ENCODE measurements at places on chromosomes 6 and 20.

- DNase-seq, result no peak
Measured at GRCh38 chr6:157944983-157945931, 36.4 kb upstream of the SYNJ2 start.

GRCh38 chr6:38179300-38179699 is 359.8 kb downstream of the ZFAND3 start:
- DNase-seq, result peak; percentile 46

DNA sequence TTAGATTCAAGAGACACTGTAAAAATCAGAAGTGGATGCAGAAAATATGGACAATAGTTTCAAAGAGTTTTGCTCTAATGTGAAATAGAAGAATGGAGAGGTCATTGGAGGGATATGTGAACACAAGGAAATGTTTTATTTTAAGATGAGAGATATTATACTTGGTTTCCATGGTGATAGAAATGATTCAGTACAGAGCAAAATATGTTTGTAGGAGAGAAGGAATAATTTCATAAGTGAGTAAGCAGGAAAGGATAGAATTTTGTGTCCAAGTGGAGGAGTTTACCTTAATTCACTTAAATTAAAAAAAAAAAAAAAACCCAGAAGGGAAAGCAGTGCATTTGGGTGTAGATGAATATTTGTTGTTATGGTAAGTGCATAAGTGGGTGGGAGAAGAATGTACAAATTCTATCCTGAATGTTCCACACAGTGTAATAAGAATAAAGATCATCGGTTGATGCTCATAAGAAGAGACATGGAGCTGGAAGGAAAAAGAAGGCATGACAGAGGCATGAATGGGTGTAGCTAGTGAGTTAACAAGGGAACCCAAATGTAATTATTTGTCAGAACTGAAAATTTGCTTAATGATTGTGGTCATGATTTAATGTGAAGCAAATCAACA is 688.9 kb upstream of the GJE1 start:
- no peak for DNase-seq

GRCh38 chr6:144244688-144245087 is 40.4 kb upstream of the UTRN start:
- no peak for DNase-seq

GRCh38 chr6:11194356-11195218 is 37.9 kb downstream of the NEDD9 start:
- no peak for DNase-seq

GRCh38 chr6:5617179-5617578 is 355.9 kb downstream of the FARS2 start:
- DNase-seq, result no peak

DNA sequence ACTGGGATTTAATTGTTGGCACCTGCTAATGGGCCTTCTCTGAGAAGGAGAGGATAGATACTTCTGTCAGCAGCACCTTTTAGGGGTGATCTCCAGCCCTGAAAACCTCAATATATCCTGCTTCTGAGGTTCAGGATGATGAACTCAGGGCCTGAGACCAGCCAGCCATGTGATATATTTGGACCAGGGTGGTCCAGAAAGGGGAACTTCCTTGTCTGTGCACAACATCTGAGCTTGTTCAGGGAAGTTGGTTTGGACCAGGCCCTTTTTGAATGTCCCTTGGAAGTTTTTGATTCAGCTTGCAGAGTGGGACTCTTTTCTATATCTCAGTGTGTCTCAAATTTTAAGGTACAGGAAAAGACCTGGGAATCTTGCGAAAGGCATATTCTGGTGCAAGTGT is 85.8 kb downstream of the GFRA4 start:
- no peak for DNase-seq

DNA sequence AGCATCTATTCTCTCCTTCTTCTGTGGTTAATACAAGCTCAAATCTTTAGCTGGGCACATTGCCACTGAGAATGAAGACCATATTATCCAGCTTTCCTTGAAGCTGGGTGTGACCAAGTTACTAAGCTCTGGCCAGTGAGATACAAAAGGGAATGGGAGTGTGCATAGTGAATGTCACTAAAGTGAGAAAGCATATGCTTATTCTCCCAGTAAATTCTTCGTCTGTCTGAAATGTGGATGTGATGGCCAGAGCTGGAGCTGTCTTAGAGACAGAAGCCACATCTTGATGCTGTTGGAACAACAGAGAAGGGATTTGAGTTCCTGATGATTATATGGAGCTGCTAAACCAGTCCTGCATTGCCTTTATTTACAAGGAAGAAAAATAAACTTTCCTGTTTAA is 60.1 kb downstream of the SESN1 start:
- DNase-seq, result no peak

DNA sequence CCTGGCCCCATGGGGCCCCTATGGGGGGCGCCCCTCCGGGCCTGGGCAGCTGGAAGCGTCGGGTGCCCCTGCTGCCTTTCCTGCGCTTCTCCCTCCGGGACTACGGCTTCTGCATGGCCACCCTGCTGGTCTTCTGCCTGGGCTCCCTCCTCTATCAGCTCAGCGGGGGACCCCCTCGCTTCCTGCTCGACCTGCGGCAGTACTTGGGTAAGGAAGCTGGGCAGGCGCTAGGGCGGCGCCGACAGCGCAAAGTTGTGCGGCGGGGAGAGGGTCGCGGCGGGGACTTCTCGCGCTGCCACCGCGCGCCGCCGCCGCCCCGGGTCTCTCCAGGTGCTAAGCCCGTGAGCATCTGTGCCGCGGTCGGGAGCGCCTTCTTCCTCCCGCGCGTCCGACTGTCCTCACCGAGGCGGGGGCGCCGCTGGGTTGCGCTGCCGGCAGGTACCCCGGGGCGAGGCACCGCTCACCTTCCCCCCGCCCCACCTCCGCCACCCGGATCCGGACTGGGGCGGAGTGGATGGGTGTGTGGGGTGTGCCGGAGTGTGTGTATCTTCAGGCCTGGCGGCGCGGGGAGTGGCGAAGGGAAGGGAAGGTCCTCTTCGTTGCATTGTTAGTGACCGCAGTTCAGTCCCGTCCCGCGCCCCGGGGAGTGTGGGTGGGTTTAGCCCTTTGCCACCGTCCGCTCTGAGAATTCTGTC is 788 bp downstream of the UST start:
- peak; percentile 70 for DNase-seq

- DNase-seq, result no peak
Measured at GRCh38 chr6:129785756-129786135, 75.4 kb downstream of the TMEM244 start.

DNA sequence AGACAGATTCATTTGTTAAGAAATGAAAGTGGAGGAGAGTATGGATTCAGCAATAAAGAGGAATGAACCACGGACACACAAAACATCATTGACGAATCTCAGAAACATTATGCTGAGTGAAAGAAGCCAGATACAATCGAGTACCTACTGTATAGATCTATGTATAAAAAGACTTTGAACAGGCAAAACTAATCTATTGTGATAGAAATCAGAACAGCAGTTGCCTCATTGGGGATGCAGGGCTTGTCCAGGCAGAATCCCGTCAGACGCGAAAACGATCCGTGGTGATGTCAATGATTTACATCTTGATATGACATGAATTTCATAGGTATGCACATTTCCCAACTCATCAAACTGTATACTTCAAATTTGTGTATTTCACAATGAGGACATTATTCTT is 265.2 kb downstream of the CBLN4 start:
- DNase-seq, result no peak

- DNase-seq, result no peak
Measured at GRCh38 chr6:149293244-149293643, 24.3 kb upstream of the TAB2 start.

DNA sequence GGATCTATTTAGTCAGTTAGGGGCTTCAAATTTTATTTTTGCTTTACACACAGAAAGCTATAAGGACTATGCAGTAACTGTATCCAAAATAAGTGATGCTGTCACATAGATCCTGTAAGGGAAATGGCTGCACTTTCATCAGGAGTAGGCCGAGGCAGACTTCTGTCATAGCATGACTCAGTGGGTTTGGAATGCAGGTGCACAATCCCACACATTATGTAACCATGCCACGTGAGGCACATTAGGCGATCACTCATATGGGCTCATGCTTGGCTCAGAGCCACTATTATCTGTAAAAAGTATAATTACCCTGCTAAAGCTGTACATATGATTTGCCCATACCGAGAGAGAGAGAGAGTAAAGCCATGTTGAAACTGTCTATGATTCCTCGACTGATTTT is 1189.4 kb upstream of the EYS start:
- DNase-seq, result no peak

GRCh38 chr20:49497398-49497669 is 14.9 kb upstream of the KCNB1 start:
- DNase-seq, result no peak
